ENCODE measurements at places on chromosomes 5 and 9. TPM values are rescaled to one million over a fixed set of nuclear protein-coding genes. Genes with fewer than 3 reads are reported as not detected.

- DNase-seq: no peak
Observed at GRCh38 chr5:135329066-135329912, 69.7 kb downstream of the MACROH2A1 start.

- no peak for DNase-seq
Observed at GRCh38 chr9:123329329-123329955, 26.6 kb upstream of the CRB2 start.

DNA sequence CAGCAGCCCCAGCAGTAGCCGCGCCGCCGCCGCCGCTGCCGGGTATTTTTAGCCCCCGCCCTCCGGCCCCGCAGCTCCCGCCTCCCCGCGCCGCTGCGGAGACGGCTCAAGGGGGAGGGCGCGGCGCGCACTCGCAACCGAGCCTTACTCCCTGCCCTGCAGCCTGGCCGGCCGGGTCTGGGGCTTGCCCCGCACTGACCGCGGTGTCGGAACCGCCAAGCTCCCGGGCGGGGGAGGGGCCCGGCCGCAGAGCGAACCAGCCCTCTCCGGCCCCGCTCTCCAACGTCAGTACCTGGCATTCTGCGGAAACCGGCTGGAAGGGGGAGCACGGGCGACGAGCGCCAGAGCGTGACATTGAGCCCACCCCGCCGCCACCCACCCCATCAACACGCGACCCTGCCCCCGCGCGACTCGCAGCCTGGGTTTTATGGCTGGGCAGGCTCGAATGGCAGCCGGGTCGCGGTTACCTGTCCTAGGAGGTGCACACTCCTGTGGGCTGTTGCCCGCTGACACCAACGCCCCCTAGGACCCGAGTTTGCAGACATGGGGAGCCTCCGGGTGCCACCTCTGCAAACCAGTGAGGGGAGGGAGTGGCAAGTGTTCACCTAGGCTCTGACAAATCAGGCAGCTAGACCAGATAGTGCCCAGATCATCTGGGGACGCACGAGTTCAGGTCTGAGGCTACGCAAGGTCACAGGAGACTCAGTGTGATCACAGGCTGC is at the start of gene ACSL6:
ACSL6 (minus strand) TSS at position 37 of the 722 bp plus-strand sequence. CDS start 105 bp downstream, outside the sequence.
- DNase-seq: peak; percentile 1

DNA sequence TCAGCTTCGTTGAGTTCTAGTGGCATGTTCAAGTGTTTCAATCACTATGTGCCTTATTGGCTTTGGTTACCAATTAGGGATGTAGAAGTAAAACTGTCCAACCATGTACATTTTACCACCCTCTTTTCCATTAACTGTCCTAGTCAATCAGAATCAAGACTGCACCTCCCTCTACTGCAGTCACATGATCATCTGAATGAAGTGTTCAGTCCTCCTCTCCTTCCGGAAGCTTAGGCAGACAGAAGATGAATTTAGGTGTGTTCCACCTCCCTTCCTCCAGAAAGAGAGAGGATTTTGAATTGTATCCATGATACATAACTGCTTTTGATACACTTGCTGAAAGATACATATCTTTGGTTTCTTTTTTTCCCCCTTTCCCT is 133.7 kb downstream of the ERCC6L2 start:
- DNase-seq: no peak

DNA sequence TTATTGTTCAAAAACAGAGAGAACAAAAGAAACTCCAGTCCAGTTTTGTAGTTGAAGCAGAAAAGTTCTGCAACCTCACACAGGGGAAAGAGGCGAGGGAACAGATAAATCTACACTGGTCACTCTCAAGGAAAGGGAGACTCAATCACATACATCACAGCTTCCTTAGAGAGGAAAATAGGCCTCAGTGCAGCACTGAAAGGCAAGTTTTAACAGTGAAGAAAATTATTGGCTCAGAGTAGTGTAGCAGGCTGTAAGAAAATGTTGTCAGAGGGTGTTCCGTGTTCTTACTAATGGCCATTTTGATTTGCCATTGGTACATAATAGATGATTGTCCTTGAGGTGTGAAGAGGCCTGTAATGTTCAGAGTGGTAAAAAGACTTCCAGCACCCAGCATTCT is 530.0 kb upstream of the CDH6 start:
- no peak for DNase-seq

DNA sequence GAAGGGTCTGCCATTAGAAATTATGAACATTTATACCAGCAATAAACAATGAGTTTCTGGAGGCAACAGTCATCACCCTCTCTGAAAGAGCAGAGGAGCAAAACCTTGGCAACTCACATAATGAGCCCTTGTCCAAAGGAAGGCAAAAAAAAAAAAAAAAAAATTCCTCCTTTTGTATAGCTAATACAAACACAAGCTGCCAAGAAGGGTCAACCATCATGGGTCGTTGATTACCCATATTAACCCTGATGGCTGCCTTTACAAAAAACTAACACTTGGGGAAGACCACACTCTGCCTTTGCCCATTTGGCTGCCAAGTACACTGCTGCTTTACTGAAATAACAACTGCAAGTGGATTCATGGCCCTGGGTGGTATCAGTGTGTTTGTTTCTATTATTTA is 272.7 kb downstream of the ADAMTSL1 start:
- no peak for DNase-seq

DNA sequence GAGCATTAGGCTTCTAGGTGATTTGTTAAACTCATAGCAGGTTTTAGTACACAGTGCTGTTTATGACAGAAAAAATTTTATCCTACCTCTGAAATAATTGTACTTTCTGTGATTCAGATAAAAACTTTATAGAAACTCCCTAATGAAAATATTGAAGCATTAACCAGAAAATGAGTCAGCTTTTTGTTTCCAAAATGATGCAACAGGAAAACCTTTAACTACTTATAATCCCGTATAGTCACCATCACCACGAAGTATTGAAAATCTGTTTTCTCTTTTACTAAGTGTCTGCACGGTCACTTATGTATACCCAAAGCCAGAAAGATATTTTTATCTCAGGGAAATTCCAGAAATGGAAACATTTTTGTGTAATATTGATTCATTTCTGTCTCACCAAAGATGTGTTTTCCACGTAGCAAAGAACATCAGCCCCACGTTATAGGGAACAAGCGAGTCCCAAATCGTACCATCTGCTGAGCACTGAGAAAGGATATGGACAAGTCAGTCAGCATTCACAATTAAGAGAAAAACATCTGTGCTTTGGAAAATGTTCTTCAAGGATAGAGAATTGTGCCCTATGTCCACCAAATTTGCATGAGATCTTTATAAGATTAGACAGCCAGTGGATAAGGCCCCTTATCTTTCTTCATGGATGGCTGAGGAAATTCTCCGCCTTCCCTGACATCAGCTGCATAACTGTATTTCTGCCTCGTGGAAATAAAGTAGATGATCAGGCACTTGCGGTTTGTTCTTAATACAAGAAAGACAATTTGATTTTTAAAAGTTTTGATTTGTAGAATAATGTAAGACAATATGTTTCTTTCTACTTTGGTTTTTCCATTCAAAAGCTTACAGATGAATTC is 41.9 kb downstream of the TNFAIP8 start:
- DNase-seq: no peak

- no peak for DNase-seq
Observed at GRCh38 chr5:113034182-113034773, 57.7 kb downstream of the DCP2 start.

The QRFP gene
- total RNA-seq: not detected

- no peak for DNase-seq
Observed at GRCh38 chr5:10418654-10419345, 22.9 kb upstream of the ROPN1L start.

DNA sequence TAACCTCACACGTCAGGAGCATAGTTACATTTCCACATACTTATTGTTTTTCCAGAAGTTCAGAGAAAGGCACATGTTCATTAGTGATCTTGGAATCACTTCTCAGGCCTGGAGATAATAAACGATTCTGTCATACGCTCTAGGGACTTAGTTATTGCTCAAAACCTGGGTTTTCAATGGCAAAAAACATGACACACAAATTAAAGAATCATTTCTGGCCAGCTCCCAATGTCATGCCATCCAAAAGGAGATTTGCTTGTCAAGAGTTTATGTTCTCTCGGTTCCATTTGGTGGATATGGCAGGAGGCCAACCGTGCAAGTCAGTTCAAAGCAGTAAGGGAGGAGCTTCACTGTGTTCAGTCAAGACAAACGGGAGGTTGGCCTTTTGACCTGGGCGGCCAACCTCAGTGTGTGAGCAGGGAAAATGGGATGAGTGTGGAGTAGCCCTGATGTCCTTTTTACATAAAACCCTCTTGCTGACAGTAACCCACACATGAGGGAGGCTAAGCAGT is 123.4 kb downstream of the NXNL2 start:
- DNase-seq: no peak

The LRRC19 gene
- not detected for total RNA-seq

- no peak for DNase-seq
Observed at GRCh38 chr5:42250-42649, 49.7 kb upstream of the PLEKHG4B start.

- no peak for DNase-seq
Observed at GRCh38 chr9:78707481-78707991, 410.6 kb downstream of the PSAT1 start.

- DNase-seq: no peak
Observed at GRCh38 chr9:136629879-136630661, 32.6 kb upstream of the EGFL7 start.

GRCh38 chr9:95516734-95517558 is at the start of gene PTCH1:
TSS of gene PTCH1 (minus strand) at chr9:95516971.
- DNase-seq: no peak

GRCh38 chr5:159166416-159166815 is 42.9 kb downstream of the RNF145 start:
- no peak for DNase-seq

DNA sequence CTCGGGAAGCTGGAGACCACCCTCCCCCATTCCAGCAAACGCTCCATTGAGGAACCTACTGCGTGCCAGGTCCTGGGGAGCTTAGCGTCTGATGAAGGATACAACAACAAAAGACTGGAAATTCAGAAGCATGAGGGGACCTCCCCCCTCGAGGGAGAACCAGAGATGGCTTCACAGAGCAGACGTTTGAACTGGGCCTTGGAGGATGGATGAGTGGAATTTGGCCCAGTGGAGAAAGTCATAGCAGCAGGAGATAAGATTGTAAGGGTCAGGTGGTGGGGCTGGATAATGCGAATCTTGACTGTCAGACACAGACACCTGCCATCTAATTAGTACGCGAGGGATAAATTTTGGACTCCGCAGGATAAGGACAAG is 1.2 kb upstream of the SLC25A51 start:
- DNase-seq: no peak

DNA sequence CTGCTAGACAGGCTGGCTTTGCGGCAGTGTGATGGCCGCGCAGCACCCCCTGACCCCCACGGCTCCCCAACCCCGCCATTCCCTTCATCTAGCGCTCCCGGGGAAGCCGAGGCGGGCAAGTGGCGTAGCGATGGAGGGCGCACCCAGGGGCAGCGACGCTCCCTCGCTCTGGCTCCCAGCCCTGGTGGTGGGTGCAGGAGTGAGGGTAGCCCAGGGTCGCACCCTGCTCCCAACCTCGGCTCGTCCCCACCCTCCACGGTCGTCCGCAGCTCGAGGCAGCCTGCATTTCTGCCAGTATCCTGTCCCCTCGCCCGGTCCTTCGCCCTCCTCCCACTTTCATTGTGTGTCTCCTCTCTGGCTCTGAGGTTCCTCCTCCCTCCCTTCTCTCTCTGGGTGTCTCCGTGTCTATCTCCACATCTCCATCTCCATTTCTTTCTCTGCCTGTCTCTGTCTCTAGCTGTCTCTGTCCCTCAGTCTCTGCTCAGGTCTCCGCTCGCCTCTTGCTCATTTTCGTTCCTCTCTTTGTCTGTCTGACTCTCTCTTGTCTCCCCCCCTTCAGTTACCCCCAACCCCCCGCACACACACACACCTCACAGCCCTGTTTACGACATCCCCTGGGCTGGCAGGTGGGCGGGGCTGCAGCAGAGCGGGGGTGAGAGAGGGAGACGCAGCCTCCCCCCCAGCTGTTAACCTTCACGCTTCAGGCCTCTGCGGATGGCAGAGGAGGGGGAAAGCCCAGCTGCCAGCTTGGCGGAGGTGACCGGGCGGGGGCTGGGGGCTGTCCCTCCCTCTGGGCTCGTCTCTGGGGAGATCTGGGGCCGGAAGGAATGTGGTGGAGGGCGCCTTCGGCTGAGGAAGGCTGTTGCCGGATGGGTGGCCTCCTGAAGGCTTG is 48.7 kb upstream of the PSD2 start:
- no peak for DNase-seq

DNA sequence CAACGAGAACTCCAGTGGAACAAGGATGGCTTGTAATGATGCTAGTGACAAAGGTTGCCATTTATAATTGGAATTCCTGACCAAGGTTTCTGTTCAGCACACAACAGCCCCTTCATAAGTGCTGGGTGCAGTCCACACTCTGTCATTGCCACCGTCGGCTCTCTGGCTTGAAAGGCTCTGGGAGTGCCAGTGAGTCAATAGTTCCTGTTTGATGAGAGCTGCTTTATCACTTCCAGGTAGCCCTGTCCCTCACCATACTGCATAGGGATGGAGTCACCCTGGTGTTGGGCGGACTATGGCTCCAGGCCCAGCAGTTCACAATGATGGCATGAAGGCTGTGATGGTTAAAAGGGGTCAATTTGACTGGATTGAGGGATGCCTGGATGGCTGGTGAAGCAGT is 34.6 kb upstream of the SEMA4D start:
- DNase-seq: no peak

The PSMB7 gene
- 344 TPM for total RNA-seq

DNA sequence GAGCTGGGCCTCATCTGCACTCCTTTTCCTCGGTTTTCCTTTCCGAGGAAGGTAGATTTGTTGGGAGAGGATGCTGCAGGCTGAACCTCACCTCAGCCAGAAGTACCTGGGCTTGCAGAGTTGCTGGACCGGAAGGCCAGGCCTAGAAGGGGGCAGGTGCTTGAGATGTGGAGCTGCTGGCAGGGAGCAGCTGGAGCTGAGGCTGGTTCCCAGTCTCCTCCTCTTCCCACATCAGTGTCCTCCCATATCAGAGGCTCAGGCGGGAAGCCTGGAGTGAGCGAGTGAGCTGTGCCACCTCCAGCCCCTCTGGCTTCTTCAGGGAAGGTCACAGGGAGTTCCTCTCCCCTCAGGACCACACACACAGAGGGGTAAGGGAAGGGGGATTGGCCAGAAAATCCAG is 259.4 kb downstream of the GADD45G start:
- DNase-seq: no peak

The LMNB1 gene
- 0.51 TPM for total RNA-seq

- DNase-seq: no peak
Observed at GRCh38 chr5:40831346-40832210, 3.4 kb downstream of the RPL37 start.

- peak; percentile 90 for DNase-seq
Observed at GRCh38 chr5:55427157-55427556, 107.6 kb downstream of the PLPP1 start.

GRCh38 chr5:96031180-96031579 is 69.5 kb upstream of the ELL2 start:
- no peak for DNase-seq

DNA sequence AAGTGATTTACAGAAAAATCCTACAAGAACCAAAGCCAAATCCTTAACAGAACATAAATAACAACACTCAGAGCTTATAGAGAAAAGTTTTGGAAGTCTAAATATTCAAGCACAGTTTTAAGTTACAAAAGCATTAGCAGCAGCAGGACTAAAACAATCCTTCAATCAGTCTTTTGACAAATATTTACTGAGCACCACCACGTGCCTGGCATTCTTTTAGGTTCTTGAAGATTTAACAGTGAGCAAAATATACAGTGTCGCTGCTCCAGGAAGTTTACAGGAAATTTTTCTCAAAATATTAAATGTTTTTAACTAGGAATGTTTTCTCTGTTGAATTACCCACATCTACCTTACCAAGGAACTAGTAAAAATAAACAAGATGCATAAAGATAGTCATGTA is 11.4 kb downstream of the EPB41L4A start:
- no peak for DNase-seq

Measured in gastrocnemius medialis (tissue), 4 donors.